Smooth muscle cell of the coronary artery (primary cell): ENCODE measurements at places on chromosomes 4 and X. TPM values are rescaled to one million over a fixed set of nuclear protein-coding genes. Genes with fewer than 3 reads are reported as not detected.

The COX7B2 gene
- total RNA-seq, result not detected in 2 replicates

The SHROOM2 gene
- total RNA-seq, result under 0.01 and 0.08 TPM in 2 replicates

The CFAP99 gene
- not detected in 2 replicates for total RNA-seq

The GSX2 gene
- total RNA-seq, result not detected in 2 replicates

The STS gene
- 1.4 and 4.7 TPM in 2 replicates for total RNA-seq

The KDR gene
- 1.9 and 16.5 TPM in 2 replicates for total RNA-seq
